Activated naive CD4-positive, alpha-beta T cell (primary cell): ENCODE measurements at places on chromosomes 12 and 14.

GRCh38 chr12:54749191-54749818 lies 101.1 kb upstream of the DCD start:
- no peak for DNase-seq

DNA sequence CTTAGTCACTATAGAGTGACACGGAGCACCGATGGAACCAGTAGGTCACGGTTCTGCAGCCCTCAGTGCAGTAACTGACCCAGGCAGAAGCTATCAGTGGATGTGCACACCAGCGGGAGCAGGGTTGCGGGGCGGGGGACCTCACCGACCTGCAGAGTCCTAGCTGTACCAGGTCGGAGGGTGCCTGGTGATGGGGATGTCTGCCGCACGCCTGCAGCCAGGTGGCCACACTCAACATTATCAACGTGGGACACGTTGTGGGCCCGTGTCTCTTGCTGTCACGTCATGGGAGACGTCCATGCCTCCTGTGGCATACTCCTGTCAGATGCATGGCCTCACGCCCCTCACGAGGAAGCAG lies 55.2 kb downstream of the ADGRD1 start:
- no peak for DNase-seq

DNA sequence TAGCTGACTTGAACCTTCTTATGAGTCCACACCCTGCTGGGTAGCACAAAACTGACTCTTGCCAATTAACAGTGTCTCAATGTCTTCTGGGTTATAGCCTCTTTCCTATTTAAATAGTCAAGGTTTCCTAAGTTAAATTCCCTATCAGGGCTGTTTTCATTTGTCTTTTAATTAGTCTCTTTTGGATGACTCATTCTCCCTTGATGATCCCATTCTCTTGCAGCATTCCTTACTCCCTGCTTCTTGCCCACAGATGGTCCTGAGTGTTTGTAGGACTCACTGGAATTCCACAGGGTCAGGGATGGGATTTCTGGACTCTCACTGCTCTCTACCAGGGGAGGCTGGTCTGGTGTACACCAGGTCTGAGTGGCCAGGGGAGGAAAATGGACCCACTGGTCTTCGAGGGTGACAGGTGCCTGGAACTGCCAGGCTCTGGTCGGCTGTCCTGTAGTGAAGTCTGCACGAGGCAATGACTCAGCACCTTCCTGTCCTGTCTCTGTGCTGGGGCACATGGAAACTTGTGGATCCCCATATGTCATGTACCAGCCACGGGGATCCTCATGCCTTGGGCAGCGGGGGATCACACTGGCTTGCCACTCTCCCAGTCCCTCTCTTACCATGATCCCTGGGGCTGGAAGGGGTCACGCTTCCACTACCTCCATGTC lies 236.5 kb upstream of the PELI2 start:
- DNase-seq, result no peak

- DNase-seq, result no peak
Observed at GRCh38 chr14:98684468-98684867, 587.5 kb downstream of the BCL11B start.

DNA sequence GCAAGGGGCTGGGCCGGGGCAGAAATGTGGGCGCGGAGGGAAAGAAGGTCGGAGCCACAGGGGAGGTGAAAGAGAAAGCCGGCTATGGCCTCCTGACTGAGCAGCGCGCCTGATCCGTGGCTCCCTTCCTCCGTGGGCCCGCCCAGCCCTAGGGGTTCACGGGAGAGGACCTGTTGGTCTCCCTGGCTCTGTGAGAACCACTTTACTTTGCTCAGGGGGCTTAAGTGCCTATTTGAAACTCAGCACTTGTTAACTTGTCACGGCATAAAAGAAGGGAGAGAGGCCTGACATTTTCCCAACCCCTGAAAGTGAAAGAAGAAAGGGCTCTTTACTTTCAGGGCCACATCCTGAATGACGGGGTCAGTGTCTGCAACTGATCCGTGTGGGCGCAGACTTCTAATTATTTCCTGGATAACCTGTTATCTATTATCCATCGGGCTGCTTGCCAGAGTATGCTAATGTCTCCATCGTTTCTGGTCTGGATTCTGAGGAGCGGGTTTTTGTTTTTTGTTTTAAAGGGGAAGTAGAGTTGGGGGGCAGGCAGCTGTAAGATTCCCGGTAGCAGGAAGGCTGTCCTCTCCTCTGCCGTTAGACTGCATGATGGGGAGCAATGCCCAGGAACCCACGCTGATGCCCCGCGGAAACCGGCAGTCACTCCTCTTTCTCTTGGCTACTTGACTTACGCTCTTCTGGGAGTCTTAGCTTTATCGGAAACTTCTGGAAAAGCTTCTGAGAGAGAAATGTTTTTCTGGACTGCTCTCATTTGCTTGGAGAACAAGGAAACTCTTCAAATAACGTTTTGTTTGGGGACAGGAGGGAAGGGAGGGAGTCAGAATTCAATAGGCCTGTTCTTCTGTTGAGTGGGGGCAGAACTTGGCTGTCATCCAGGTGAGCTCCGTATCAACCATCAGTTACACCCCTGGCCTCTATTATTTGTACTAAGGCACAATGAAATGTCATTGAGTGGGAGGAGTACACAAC lies 127.7 kb upstream of the MAX start:
- DNase-seq, result no peak

DNA sequence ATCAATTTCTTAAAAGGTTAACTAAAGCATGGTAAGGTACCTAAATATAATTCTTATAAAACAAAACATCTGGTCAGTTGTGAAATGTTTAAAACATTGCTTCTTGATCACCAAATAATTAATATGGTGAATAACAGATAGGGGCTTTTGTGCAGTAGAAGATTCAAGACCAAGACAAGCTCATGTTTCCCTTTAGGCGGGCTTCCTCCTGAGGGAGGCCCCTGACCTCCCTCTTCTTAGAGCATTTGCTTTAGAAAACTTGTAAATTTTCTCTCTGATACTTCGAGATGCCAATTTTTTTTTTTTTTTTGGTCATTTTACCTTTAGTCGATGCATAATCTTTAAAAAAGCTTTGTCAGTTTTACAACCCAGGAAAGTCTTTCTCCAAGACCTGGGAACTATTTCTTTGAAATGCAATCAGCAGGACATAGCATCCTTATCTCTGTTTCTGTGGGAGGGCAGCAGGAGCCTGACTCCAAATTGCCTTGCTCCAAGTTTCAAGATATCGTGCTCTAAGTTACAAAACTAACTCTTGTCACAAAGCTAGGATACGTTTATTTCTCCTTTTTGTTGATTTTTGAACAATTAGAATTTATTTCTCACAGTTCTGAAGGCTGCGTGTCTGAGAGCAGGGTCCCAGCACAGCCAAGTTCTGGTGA lies 66.6 kb upstream of the BICD1 start:
- no peak for DNase-seq

DNA sequence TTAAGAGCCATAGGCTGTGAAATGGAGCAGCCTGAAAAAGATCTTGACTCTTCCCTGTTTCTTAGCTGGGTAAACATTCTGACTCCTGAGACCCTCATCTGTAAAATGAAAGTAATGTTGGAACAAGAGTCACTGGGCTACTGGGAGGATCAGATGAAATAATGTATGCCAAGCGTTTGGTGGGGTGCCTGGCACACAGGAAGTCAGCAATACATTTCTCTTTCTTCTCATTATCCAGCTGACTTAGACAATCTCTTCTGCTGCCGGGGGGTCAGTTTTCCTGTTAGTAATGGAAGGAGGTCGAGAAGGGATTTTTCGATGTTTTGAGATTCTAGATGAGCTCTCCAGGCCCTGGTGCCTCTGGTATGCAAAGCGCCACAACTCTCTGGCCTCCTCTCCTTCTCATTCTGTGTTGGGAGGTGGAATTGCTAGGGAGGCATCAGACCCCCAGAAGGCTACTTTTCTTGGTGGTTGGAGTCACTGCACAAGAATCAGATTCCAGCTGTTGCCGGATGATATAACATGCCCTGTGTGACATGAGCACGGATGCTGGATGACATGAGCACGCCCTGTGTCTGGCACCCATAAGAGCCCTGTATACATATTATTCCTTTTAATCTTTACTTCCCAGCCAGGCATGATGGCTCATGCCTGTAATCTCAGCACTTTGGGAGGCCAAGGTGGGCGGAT lies 4.3 kb downstream of the OASL start:
- no peak for DNase-seq

GRCh38 chr14:72183631-72184030 lies 251.4 kb downstream of the RGS6 start:
- no peak for DNase-seq

DNA sequence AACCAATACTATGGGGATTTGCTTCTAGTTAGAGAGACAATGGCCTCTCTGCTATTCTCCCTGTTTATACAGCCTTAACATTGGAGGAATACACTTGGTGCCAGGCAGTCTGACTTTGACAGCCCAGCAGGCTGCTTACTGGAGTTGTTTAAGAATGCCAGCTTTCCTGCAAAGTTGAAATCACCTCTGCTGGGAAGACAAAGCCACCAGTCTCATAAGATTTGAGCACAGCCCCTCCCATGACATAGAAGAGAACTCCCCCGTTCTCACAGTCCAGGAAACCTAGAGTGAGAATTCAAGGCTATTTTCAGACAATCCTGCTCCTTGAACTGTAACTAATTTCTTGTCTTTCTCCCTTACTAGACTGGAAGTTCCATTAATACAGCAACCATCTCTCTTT lies 21.1 kb upstream of the CATSPERB start:
- DNase-seq, result no peak

GRCh38 chr12:6725350-6725749 lies 1.5 kb downstream of the COPS7A start:
- DNase-seq, result no peak

- DNase-seq, result no peak
Observed at GRCh38 chr12:131943389-131943788, 6.4 kb upstream of the EP400 start.

- no peak for DNase-seq
Observed at GRCh38 chr14:102799684-102800562, 22.7 kb downstream of the TRAF3 start.

GRCh38 chr12:20372326-20373096 lies 4.2 kb downstream of the PDE3A start:
- DNase-seq, result no peak

- DNase-seq, result no peak
Observed at GRCh38 chr14:31154956-31155355, 52.6 kb downstream of the HECTD1 start.

DNA sequence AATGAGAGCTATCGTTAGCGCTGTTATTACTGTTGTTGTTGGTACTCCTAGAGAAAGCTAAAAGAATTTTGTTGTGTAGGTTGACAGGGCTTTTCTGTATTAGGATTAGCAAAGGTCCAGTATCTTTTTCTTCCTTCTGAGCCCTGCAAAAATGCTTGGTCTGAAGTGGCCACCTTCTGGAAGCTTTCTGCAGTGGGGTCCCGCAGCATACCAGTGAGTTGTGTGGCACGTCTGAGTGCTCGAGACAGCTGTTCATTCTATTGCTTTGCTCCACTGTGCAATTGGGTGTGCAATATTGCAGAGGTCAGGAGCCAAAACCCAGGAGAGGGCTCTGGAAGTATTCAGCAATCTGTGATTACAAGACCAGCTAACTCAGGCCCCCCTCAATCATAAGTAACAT lies 57.1 kb downstream of the CCDC60 start:
- DNase-seq, result no peak

DNA sequence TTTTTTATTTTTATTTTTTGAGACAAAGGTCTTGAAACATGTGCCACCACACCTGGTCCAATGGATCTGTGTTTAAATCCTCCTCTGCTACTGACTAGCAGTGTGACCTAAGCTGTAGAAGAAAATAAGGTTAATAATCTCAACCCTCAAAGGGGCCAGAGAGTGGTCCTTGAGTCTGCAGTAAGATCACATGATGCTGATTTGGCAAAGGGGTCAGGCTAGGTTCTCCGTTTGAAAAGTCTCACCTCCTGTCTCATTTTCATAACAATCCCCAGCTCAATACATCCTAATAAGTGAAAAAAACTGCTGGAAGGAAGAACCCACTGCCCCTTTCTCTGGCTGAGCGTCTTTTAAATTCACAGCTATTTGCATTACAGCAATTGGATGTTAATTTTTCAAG lies 8.0 kb upstream of the TEP1 start:
- DNase-seq, result no peak

DNA sequence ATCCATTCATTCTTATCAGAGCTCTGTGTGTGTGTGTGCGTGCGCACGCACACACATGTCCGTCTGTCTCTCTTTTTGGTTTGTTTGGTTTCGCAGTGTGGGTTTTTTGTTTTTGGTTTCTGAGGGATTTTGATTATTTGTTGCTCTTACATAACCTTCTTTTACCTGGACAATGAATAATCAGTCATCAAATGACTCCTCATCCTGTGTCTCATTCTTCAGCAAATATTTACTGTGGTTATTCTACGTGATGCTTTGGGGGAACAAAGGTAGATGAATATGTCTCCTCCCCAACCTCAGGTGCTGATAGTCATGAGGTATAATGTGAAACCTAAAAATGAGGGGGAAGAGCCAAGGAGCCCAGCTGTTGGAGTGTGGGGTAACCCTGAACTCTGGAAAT lies 92.4 kb downstream of the SAMD4A start:
- no peak for DNase-seq
